ENCODE measurements at places on chromosomes 13 and 19.

- no peak for DNase-seq
These were observed 1.9 kb downstream of the CCNE1 start for GRCh38 chr19:29813642-29814041.

GRCh38 chr19:1672038-1672768, 19.8 kb upstream of the TCF3 start:
- peak; percentile 46 for DNase-seq

DNA sequence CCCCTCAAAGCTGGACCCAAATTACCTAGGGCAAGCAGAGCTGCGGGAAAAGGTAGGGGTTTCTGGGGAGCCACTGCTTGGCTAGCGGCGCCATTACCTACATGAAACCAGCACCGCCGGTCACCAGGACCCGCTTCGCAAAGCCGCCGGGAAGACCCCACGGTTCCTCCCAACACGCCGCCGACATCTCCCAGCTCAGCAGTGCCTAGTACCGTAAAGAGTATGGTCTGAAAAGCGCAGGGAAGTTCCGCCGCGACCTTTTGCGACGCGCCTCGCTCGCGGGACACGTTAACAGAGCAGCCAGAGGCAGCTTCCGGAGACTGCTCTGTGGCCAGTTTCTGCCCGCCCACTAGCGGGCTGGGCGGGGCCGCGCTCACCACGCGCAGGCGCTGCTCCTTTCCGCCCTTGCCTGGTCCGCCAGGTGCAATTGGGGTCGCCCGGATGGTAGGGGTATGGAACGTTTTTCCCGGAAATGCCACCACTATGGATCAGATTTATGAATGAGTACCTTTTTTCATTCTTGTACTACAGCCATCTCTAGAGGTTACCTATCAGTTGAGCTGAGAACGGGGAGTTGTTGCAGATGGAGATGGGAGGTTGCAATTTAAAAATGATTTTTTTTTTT, at the start of gene TGDS:
Gene TGDS (minus strand): TSS at position 203 of the 625 bp plus-strand sequence. CDS start 16 bp downstream, at position 187.
- peak; percentile 88 for DNase-seq

GRCh38 chr13:73038064-73038463, 20.7 kb upstream of the KLF5 start:
- no peak for DNase-seq

- no peak for DNase-seq
These were observed 183.9 kb upstream of the CSNK1A1L start for GRCh38 chr13:37289212-37289935.

GRCh38 chr19:38453596-38453995, 20.1 kb downstream of the RYR1 start:
- DNase-seq: no peak

DNA sequence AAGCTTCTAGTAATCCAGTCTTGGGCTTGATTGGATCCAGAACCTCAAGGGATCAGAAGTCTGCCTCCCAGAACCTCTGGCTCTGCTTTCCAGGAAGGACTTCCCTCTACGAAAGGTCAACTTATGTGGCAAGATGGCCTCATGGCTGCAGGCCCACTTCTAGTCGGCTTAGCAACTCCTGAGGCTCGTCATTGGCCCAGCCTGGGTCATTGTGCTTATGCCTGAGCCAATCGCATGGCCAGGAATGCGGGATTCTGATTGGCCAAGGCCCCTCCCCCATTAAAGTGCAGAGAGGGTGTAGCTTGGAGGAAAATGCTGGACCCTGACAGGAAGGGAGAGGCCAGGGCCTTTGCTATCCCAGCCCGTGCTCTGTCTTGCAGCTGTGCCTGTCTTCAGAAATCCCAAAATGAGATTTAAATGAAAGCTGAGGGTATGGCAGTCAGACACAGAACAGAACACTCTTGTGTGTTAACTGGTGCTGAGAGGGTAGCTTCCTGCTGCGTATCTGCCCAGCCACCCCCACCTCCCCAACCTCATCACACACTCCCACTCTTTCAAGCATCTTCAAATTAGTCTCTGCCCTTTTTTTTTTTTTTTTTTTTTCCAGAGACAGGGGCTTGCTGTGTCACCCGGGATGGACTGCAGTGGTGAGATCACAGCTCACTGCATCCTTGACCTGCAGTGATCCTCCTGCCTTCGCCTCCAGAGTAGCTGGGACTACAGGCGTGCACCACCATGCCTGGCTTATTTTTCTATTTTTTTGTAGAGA, 5.5 kb upstream of the CCNE1 start:
- DNase-seq: no peak

DNA sequence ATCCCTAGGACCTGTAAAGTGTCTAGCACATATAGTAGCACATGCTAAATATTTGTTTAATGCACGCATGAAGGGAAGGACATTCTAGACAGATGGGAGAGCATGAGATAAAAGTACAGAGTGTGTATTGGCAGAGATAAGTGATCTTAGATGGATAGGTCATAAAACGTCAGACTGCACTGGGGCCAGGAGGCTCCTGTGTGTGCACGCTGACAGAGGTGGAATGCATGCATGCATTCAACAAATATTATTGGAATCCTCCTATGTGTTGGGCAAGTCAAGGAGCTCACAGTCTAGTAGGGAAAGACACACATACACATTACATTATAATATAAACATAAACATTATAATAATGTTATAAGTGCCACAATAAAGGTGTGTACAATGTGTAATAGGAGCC, 73.3 kb downstream of the FGF9 start:
- no peak for DNase-seq
